ENCODE measurements at places on chromosomes 3 and 15.

- DNase-seq: no peak
These were observed 458.8 kb upstream of the SEMA6D start for GRCh38 chr15:47258521-47258920.

GRCh38 chr3:197363553-197364409, 65.4 kb upstream of the DLG1 start:
- peak; percentile 21 for DNase-seq

DNA sequence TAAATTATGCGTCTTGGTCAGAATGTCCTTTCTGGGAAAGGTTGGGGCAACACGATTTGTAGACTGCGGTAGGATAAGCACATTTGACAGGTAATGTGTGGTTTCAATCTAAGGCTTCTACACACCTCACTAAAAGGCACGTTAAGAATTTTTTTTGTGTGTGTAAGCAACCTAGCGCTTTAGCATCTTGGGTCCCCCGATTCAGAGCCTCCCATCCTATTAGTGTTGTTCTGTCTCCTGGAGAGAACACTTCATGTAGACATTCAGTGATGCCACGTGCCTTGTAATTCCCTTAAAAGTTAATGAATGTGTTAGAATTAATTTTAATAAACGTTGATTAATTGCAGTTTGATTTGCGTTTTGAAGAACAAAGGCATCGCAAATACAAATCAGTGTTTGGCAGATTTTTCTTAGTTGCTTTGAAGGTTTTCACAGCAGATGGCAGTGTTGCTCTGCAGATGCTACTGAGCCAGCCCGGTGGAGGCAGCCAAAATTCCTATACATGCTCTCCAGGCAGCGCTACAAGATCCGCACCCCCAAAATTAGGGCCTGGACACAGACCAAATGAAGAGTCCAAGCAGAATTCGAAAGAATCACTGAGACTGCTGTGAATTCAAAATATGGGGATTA, 63.5 kb downstream of the OTOL1 start:
- no peak for DNase-seq

DNA sequence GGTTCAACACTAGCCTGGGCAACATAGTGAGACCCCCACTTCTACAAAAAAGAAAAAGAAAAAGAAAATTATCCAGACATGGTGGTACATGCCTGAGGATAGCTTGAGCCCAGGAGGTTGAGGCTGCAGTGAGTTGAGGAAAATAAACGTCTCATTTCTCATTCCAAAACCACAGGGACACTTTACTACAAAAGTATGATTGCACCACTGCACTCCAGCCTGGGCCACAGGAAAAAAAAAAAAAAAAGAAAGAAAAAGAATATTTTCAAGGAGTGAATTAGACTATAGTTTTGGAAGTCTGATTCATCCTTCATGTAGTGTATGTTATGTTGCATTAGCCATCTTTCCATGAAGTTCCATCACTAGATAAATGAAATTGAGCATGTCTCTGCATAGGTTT, 149.5 kb upstream of the THBS1 start:
- DNase-seq: no peak

- no peak for DNase-seq
These were observed 107.2 kb upstream of the RASGRP1 start for GRCh38 chr15:38671675-38672254.

GRCh38 chr3:122681284-122681973, 790 bp downstream of the PARP14 start:
- DNase-seq: peak; percentile 67

Data from upper lobe of right lung (tissue), 1 donor.